Fibroblast of the aortic adventitia (primary cell): ENCODE measurements at places on chromosomes 2 and 18. TPM values are rescaled to one million over a fixed set of nuclear protein-coding genes. Genes with fewer than 3 reads are reported as not detected.

Gene CFAP65
- not detected in 2 replicates for total RNA-seq

Gene CCBE1
- total RNA-seq: 16.2 and 35.3 TPM in 2 replicates

Gene LRRTM1
- total RNA-seq: 0.09 TPM in 1 of 2 replicates, not detected in the other

Gene ADAM23
- 1.9 and 7.8 TPM in 2 replicates for total RNA-seq

- DNase-seq: no peak
Measured at GRCh38 chr2:11550901-11551568, 17.2 kb downstream of the GREB1 start.

GRCh38 chr2:202158796-202159195 is 79.6 kb downstream of the SUMO1 start:
- DNase-seq: peak; percentile 70

GRCh38 chr2:216391401-216391800 is 19.1 kb upstream of the MARCHF4 start:
- DNase-seq: no peak

DNA sequence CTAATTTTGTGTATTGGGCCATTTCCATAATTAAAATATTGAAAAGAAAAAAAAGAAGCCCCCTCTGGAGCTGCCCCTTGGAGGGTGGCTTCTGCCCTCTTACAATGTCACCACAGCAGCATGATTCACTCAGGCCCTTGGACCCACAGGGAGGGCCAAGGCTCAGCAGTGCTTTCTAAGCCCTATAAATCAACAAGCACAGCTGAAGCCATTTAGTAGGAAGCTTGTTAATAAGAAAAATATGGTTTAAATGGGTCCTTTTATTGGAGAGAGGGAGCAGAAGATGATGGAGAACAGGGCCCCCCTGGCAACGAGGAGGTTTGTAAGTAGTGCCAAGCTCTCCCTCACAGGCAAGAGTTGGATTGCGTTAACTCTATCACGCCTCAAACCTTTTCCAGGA is 107.6 kb upstream of the FZD7 start:
- no peak for DNase-seq

DNA sequence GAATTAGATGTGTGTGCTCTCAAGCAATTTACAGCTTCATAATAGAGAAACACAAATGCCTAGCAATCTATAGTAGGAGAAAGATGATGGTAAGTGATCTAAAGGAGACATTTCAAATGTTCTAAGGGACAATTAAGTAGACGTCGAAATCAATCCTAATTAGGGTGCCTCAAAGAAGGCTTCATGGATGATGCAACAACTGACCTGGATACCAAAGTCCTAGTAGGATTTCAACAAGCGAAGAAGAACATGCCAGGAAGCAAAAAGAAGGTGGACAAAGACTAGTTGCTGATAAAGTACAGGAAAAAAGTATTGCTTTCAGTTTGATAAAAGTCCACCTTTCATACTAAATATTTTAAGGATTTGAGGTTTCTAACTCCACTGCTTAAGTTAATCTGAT is 12.5 kb downstream of the FIGN start:
- DNase-seq: no peak

DNA sequence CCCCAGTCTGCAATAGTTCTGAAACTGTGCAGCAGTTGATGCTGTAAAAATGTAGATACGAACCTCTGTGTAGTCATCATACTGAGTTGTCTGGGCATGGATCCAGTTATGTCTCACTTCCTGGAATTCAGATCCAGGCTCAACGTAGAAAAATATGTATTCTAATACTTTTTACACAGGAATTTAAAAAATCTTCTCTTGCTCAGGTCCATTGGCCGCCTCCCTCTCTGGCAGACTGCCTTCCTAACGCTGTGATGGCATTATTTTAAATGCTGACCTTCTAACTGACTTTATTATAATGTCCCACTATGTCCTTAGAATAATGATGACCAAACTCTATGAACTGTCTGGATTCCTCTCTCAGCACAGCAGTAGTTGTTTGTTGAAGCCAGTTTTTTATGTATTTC is 119.6 kb downstream of the FEZ2 start:
- DNase-seq: peak; percentile 93

- DNase-seq: peak; percentile 20
Measured at GRCh38 chr2:200431996-200432705, 77.7 kb downstream of the KCTD18 start.

- peak; percentile 59 for DNase-seq
Measured at GRCh38 chr2:67486041-67486796, 89.1 kb downstream of the ETAA1 start.

DNA sequence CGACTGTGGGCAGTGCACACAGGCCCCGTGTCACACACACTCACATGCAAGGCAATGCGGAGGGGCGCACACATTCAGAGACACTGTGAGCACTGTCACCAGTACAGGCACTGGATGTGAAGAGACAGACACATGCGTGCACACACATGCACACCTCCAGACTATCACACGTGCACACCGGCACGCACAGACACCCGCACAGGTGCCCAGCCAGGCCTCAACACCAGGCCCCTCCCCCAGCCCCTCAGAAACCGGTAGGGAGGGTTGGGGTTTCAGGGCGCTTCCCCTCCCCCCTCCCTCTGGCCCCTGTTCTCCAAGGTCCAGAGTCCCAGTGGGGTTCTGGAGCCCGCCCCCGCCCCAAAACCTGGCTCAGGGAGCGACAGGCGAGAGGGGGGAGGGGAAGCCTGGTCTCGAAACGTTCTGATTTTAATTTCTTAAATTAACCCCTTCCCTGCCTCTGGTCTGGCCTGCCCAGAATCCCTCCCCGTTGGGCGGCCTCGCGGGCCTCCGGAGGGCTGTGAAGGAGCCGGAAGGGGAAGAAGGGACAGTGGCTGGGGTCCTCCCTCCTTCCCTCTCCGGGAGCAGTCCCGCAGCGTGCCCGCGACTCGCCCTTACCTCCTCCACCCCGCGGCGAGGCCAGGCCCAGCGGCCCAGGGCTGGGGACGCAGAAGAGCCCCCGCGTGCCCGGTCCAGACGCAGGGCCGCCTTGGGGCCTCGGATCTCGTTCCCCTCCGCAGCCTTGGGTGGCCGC is 558 bp downstream of the FBXO41 start:
- DNase-seq: no peak

- DNase-seq: no peak
Measured at GRCh38 chr2:241894056-241894641, 24.6 kb downstream of the RTP5 start.

DNA sequence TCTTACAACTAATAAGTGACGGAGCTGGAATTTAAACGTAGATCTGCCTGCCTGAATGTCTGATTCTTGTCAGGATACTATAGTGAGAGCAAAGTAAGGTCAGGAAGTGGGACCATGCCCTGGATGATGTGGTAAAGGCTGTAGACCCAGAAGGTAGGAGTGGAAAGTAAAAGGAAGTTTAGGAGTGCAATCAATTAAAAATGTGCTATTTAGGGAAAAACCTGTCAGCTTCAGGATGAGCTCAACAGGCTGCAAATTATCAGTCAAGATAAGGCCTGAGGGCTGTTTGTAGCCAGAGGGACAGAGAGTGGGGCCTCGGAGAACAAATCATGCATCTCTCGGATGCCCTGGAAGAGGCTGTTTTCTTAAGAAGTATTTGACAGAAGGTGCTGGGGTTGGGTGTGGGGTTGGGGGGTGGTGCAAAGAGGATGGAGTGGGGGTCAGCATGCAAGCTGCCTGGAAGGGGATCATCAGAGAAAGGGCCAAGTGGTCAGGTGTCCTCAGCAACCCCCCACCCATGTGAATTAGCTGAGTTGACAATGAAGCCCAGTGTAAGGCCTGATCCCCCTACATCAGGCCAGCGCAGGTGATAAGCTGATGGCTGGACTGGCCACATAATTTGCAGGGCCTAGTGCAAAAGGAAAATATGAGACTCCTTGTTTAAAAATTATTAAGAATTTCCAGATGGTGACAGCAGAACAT is 53.2 kb upstream of the MAPRE3 start:
- no peak for DNase-seq

DNA sequence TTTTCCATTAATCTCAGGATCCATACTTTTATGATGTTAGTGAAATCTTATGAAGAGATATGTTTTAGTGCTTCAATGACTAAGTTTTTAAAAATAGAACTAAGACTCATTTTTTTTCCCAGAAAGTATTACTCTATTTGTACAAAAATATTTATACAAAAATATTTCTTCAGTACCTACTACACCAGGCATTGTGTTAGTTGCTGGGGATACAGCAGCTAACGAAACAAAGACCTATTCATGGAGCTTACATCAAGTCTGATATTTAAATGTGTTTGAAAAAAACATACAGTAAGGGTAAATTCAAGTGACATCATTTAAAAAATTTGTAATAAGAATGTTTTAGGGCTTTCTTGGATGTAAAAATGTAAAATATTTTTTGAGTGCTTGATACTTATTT is 11.6 kb downstream of the VAPA start:
- peak; percentile 51 for DNase-seq

DNA sequence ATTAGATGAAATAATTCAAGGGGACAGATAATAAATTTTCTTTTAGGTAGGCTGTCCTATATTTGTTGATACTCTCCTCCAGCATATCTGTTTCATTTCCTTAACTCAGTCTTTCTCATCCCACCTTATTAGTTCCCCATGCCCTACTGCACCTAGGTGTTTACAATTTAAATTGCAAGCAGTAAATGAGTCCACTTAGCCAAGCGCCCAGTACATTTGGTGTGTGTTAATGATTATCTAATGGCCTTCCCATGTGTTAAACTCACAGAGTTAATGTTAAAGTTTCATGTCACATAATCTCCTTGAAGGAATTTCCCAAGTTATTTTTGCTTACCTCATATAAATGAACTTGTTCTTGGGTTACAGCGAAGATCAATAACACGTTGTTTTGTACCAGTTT is 31.2 kb downstream of the ITGB6 start:
- no peak for DNase-seq

- peak; percentile 80 for DNase-seq
Measured at GRCh38 chr2:45816272-45816671, 164.8 kb downstream of the PRKCE start.

GRCh38 chr2:39380525-39381150 is 56.4 kb downstream of the MAP4K3 start:
- peak; percentile 32 for DNase-seq

DNA sequence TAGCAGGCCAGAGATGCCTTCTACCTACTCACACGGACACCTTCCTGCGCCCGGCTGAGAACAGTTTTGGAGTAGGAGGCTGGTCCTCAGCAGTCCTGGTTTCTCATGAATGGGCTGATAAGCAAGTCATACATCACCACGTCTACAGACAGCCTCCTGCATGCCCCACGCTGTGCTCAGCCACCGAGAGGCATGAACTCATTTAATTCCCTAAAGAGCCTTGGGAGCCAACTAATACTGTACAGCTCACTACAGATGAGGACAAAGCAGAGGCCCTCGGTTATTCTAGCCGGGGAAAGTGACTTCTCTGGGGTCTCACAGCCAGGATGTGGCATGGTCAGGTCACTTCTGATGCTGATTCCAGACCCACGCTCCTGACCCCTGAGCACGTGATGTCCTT is 105.6 kb downstream of the TSHZ1 start:
- no peak for DNase-seq
